ENCODE measurements at places on chromosomes 6 and 20. TPM values are rescaled to one million over a fixed set of nuclear protein-coding genes. Genes with fewer than 3 reads are reported as not detected.

MEI4 gene
- not detected for total RNA-seq

GGTLC1 gene
- not detected for total RNA-seq

RMND1 gene
- 23.4 TPM for total RNA-seq

PRICKLE4 gene
- 0.60 TPM for total RNA-seq

HFE gene
- total RNA-seq = 2.1 TPM

PSMB9 gene
- total RNA-seq = 202 TPM

TCF15 gene
- total RNA-seq = 0.41 TPM

MYT1 gene
- total RNA-seq = 0.16 TPM

NOX3 gene
- not detected for total RNA-seq

PTGIS gene
- total RNA-seq = 1.0 TPM

TJAP1 gene
- total RNA-seq = 35.0 TPM

SRC gene
- 5.4 TPM for total RNA-seq

GRCh38 chr20:54162378-54163009, 11.3 kb downstream of the CYP24A1 start:
- DNase-seq = no peak

GRCh38 chr6:41935685-41936072, 5.9 kb downstream of the CCND3 start:
- no peak for DNase-seq

- DNase-seq = no peak
Observed at GRCh38 chr20:20368418-20369249, 730 bp downstream of the INSM1 start.

DNA sequence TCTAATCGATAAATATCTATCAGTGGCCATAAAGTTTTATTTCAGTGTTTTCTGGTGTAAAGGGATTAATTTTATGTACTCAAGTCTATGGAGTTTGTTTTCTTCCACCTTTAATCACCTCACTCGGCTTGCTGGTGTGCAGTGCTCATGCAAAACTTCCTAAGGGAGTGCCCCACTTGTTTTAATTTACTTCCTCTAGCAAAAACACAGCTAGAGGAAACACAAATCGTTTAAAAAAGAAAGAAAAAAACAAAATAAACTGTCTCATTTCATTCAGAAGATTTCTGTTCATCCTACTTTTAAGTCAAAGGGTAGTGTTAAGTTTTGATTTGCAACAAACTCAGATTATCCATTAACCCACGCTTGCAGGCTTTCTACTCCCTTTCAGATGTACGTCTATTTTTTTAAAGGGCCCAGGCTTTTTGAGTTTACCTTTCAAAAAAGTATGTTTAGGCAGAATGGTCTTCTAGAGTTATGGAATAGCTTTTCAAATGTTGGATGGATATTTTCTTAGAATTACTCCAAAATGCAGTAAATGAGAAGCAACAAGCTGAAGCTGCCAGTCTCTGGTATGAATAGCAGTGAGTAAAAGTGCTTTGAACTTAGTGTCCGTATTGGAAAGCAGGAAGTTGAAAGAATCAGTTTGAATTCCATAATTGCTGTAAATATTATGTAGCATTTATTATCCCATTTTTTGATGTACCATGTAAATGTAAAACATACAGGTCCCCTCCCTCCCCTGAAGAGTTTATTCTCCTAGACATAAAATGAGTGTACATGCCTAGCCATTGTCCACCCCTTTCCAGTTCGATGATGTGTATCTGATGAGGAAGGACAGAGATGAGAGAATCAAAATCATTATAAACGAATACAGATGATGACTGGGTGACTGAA, 113.3 kb downstream of the SLC16A10 start:
- no peak for DNase-seq

- DNase-seq = no peak
Observed at GRCh38 chr6:123980311-123980710, 176.6 kb downstream of the NKAIN2 start.

GRCh38 chr20:2518558-2518957, 9.8 kb upstream of the ZNF343 start:
- DNase-seq = no peak

DNA sequence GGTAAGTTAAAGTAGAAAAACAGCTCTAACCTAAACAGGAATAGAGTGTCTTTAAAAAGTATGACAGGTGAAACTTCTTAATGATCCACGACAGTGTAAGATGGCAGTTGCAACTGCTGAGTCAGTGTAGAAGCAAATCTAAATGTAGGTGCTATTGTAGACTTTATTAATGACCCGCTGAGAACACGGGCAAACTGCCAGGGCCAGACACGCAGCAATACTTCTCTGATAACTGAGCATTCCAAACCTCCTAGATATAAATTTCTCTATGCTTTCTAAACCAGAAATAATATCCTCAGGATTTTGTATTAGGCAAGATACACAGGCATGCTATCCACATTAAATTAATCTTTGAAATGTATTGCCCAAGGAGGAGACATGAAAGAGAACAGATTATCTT, 1076.4 kb downstream of the HACE1 start:
- no peak for DNase-seq

DNA sequence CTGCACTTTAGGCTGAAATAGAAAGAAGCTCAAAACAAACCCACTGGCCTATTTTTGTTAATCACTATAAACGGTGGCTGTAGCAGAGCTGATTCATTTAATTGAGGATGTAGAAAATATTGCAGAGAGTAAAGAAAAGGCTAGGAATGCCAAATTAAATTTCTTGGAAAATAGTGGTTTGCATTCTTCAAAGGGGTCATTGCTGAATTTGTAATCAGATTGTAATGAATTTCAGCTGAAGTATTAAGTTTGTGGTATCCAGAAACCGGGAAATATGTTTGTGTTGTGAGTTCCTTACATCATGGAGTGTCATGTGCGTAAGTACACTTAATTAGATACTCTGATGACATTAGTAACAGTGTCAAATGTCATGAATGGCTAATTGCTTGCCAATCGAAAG, 203.0 kb downstream of the SAMD5 start:
- DNase-seq = no peak

GRCh38 chr20:20410678-20411077, 42.8 kb downstream of the INSM1 start:
- DNase-seq = no peak

DNA sequence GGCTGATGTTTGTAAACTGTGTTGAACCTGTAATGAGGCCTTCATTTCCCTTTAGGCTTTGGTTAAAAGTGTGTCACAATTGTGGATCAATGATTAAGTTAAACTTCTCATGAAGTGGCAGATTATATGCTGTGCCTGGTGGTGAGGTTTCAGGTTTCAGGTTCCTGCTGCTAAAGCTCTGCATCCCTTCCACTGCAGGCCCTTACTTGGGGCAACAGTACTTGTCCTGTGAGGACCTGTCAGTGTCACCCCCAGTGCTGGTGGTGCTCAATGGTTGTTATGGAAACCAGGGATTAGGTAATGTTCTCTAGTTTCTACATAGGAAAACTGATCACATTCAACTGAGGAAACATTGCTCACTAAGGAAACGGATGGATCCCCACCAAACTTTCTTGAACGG, 18.5 kb downstream of the RPP21 start:
- DNase-seq = no peak

GRCh38 chr6:127907960-127908640, 7.2 kb upstream of the THEMIS start:
- DNase-seq = no peak

GRCh38 chr6:14550822-14551221, 433.2 kb downstream of the CD83 start:
- no peak for DNase-seq

DNA sequence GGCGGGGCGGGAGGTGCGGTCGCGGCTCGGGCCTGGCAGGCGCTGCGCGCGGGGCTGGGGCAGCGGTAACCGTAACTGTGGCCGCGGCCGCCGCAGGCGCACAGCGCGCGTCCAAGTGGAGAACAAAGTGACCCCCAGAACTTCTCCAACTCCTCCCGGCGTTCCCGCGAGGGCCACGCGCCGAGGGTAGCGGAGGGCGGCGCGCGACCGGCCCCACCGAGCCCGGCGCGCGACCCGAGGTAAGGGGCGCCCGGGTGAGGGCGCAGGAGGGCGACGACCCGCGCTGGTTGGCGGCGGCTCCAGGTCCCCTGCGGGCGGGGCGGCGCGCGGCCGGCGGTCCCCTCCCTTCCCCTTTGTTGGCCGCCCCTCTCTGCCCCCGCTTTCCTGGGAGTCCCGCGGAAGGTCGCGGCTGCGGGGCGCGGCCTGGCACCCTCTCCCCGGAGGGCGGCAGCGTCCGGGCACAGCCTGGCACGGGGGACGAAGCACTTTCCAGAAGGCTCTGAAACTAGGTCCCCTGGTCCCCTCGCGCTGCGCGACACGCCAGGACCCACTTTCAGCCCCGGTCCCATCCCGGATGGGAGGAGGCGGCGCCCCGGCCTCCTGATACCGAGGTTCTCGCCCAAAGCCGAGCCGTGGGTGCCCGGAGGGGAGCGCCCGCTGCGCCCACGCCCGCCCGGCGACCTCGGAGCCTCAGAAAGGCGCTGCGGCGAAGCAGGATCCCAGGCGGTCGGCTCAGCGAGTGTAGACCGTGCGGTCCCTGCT, at the start of gene TIAM2:
TIAM2 (plus strand) TSS at position 62 of the 762 bp plus-strand sequence. CDS start 133,909 bp downstream, outside the sequence.
- DNase-seq = no peak

DNA sequence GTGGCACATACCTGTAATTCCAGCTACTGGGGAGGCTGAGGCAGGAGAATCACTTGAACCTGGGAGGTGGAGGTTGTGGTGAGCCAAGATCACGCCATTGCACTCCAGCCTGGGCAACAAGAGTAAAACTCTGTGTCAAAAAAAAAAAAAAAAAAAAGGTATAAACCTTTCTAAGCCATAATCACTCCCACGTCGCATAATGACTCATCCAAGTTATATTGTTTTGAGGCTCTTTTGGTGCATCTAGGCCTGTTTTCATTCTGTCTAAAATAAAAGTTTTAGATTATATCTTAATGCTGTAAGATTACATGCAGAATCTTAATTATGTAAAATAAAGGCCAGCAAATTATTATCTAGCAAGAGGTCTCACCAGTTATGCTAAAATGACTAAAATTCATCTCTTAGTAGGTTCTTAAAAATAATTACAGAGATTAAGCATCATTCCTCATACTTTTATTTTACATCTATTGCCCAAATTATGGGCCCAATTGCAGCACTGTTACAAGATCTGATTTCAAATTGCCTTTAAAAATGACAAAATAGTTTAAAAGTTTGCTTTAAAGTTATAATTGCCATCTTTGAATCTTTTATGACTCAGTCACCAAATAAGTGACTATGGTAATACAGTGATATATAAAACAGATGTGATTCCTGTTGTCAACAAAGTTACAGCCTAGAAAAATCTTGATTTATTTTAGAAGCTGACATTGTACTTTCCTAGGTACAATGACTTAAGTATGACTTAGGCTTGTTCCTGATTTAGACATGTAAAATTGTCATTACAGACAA, 10.4 kb upstream of the SUMO4 start:
- no peak for DNase-seq

DNA sequence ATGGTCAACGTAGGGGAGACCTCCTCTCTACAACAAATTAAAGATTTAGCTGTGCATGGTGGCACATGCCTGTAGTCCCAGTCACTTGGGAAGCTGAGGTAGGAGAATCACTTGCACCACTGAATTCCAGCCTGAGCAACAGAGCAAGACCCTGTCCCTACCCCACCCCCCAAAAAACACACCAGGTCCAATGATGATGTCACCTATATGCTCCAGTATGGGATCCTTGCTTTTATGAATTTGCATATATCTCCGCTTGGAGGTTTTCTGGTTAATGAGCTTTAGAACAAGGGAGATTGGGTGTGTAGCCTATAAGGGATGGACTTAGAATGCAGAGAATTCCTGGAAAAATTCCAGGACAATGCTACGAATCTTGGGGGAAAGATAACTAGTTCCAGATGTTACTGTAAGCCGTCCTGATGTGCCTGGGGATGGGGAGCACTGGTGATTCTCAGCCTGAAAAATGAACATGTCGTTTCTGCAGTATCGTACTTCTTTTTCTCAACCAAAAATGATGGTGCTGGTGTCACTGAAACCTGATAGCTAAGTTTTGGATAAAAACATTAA, 61.1 kb downstream of the ZBTB2 start:
- DNase-seq = no peak

GRCh38 chr6:133641104-133641503, 247.8 kb upstream of the TCF21 start:
- DNase-seq = no peak

GRCh38 chr6:134714679-134715078, 235.2 kb downstream of the ALDH8A1 start:
- DNase-seq = no peak

- DNase-seq = no peak
Observed at GRCh38 chr6:74284284-74284683, 588.3 kb downstream of the CD109 start.

- DNase-seq = no peak
Observed at GRCh38 chr6:40054186-40054585, 119.9 kb upstream of the MOCS1 start.

- DNase-seq = no peak
Observed at GRCh38 chr6:146028851-146029572, at the start of gene GRM1. Gene GRM1, plus strand, starts transcription at chr6:146029062. Its CDS starts 456 bp downstream, at chr6:146029518.

GRCh38 chr6:63272397-63272796, 47.4 kb downstream of the LGSN start:
- DNase-seq = no peak

DNA sequence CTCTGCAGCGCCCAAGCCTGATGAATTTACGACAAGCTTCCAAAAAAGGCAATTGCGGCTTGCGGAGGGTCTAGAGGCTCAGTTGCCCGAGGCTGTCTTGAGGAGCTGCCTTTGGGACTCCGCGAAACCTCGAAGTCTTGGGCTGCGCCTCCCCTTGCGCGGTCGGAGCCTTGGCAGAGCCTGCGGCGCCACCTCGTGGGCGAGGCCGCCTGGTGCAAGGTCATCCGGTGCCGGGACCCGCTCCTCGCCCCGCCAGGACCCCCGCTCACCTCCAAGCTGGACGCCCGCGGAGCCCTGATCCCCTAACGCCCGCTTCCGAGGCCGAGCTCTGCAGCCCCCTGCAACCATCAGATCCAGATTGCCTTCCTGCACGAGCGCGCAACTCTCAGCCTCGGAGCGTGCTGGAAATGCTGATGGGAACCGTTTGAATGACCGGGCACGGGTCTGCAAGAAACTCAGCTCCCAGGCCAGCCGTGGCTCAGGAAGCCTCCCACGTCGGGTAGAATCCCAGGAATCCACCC, 14.9 kb upstream of the FAM210B start:
- no peak for DNase-seq

DNA sequence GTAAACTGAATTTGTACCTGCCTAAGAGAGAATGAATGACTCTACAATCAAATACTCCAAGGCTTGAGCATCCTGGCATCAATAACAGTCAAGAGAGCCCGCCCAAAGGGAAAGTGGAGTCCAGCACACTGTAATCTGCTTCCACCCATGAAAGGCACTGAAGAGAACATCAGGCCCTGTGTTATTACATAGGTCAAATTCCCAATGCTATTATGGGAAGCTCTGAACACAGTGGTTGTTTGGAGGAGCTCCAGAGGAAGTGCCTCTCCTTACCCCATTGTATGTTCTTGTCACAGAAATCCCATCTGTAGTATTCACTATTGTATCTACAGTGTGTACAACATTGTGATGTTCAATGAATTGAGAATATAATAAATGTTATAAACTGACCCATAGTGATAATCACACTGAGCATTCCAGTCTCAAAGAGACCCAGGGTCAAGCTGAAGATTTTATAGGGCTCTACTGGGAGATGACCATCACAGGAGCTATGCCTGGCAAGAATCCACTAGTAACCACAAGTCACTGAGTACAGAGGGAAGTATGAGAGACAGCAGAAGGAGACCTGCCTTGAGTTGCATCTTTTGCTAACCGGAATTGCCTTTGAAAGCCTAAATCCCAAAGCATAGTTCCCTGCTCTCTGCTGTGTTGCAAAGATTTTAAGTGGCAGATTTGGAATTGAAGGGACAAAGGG, 446.7 kb downstream of the GJA1 start:
- DNase-seq = no peak
